ENCODE measurements at places on chromosomes 6 and 20. TPM values are rescaled to one million over a fixed set of nuclear protein-coding genes. Genes with fewer than 3 reads are reported as not detected.

DNA sequence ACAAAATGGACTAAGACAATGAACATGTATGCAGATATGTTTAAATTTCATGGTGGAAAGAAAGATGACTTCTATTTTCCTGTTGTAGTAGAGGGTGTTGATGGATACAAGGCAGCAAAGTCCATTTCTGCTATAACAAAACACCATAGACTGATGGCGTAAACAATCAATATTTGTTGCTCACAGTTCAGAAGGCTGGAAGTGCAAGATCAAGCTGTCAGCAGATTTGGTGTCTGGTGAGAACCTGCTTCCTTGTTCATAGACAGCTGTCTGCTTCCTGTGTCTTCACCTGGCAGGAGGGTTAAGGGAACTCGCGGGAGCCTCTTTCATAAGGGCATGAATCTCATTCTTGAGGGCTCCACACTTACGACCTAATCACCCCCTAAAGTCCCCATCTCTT, 83.0 kb upstream of the ELOVL5 start:
- DNase-seq: no peak

DNA sequence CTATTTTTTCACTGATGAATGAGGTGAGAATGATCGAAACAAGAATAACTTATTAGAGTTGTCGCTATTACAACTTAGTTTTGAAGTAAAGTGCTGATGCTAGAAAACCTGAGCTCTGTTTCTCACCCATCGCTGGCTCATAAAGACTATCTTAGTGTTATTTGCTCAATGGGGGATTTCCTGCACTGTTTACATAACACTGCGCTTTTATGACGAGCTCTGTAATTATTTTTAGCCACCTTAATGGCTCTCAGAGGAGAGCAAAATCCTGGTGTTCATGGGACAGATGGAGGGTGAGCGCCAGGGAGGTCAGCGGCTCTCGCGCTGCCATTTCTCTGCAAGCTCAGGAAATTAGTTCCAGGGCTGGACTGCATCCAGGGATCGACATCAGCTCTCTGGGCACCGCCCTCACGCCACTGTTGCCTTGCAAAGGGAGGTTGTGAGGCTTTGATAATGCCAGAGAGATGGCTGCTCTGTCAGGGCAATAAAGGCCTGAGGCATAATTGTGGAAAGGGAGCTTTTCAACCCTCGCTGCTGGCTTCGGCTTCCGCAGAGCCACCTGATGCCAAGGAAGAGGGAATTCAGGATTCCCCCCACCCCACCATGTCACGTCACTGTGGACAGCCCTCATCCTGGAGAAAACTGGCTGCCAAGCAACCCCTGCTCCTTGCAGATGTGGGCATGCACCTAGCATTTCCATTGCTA, 72.0 kb downstream of the DACT2 start:
- no peak for DNase-seq

- no peak for DNase-seq
These were observed 15.0 kb upstream of the PKHD1 start for GRCh38 chr6:52102405-52102804.

Gene HLA-DRB5
- 5.1 TPM for polyA plus RNA-seq

Gene TNXB
- polyA plus RNA-seq: 10.0 TPM

DNA sequence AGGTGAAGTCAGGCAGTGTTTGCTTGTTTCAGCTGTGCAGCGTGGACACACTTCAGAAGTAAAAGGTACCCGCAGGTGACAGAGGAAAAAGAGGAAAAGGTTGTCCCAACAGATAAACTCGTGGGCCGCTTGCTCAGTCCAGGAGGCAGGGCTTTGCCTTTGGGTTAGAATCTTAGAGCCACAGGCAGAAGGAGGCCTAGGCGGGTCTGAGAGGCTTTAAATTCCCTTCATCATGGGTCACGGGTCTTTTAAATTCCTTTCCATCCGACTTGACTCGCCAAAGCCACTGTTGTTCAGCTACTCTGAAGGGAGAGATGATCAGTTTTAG, 48.2 kb downstream of the AGPAT4 start:
- DNase-seq: no peak

All from left lung (tissue), 14 donors.